ENCODE measurements at places on chromosomes 11 and 22.

DNA sequence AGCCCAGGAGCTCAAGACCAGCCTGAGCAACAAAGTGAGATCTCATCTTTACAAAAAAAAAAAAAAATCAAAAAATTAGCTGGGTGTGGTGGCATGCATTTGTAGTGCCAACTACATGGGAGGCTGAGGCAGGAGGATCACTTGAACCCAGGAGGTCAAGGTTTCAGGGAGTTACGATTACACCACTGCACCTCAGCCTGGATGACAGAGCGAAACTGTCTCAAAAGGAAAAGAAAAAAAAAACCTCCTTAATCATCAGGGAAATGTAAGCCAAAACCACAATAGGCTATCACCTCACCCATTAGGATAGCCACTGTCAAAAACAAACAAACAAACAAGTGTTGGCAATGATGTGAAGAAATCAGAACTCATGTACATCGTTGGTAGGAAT lies 13.4 kb downstream of the DGCR2 start:
- DNase-seq, result no peak

- no peak for DNase-seq
Measured at GRCh38 chr22:21943571-21944448, 8.8 kb downstream of the PPM1F start.

- DNase-seq, result no peak
Measured at GRCh38 chr11:66363187-66363601, 8.4 kb downstream of the SLC29A2 start.

- DNase-seq, result no peak
Measured at GRCh38 chr11:40228662-40229061, 1230.8 kb downstream of the LRRC4C start.

All from fibroblast of skin of scalp (primary cell).